ENCODE measurements at places on chromosomes 12 and 14.

DNA sequence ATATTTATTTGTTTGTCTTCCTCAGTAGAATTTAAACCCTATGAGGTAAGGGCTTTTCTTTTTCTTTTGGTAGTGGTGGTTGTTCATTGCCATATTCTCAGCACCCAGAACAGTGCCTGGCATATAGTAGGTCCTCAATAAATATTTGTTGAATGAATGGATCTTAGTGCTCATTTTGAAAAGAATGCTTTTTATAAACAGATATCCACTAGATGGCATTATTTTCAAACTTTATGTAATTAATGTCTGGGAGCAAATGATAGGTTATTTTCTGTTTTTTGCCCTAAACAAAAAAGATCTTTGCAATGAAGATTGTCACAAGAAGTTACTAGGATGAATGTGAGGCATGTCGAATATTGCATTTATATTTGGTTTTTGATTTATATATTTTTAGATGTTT is 64.1 kb downstream of the RAD51B start:
- no peak for DNase-seq

GRCh38 chr12:114371250-114371649 is 34.7 kb downstream of the TBX5 start:
- no peak for DNase-seq

- no peak for DNase-seq
Measured at GRCh38 chr14:32559590-32559989, 230.5 kb downstream of the AKAP6 start.

DNA sequence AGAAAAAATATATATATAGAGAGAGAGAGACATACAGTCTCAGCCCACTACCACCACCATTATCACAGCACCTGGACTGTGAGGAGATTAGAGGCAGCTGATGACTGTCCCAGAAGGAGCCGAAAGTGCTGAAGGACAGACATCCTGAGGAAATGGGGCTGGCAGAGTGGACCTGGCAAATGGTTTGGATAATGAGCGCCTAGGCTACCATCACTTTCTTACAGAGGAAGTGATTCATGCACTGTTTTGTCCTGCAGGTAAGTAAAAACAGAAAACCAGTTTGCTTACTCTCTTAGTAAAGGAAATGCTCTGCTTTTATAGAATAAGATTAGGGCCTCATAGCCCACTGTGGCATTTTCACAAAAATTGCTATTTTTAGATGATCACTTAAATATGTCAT is 28.6 kb upstream of the DNM1L start:
- no peak for DNase-seq

DNA sequence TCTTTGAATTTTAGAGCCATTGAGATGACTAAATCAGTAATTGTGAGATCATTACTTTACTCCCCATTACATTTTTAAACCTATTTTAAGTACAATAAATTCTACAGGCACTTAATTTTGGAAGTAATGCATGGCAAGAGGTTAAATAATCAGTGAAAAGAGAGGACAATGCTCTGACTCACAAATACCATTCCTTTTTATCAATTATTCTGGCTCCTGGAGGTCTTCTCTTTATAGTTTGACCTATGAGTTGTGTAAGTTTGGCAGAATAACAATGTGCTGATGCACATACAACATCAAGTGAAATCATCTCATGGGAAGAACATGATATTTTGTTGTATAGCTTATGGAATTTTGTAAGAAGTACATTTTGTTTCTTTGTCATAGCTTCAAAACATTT is 166.7 kb downstream of the TMTC3 start:
- DNase-seq, result no peak

GRCh38 chr14:64703395-64704142 is 655 bp upstream of the PLEKHG3 start:
- no peak for DNase-seq

- DNase-seq, result no peak
Measured at GRCh38 chr14:77327111-77327510, 6.3 kb downstream of the GSTZ1 start.

DNA sequence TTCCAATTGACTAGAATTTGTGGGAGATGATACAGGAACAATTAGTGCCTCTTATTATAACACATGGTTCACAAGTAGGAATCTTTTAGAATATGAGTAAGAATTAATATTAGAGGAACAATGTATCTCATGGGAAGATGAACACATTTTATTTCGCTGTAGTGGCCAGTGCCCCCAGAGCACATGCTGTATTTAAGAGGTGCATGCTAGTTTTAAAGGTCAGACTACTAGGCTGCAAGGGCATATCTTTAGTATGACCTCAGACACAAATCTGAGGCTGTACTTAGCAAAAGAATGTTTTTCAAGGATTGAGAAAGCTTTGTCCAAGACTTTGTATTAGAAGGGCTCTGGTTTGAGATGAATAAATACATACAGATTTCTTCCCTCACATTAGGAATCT is 586.9 kb downstream of the CCER1 start:
- DNase-seq, result no peak

DNA sequence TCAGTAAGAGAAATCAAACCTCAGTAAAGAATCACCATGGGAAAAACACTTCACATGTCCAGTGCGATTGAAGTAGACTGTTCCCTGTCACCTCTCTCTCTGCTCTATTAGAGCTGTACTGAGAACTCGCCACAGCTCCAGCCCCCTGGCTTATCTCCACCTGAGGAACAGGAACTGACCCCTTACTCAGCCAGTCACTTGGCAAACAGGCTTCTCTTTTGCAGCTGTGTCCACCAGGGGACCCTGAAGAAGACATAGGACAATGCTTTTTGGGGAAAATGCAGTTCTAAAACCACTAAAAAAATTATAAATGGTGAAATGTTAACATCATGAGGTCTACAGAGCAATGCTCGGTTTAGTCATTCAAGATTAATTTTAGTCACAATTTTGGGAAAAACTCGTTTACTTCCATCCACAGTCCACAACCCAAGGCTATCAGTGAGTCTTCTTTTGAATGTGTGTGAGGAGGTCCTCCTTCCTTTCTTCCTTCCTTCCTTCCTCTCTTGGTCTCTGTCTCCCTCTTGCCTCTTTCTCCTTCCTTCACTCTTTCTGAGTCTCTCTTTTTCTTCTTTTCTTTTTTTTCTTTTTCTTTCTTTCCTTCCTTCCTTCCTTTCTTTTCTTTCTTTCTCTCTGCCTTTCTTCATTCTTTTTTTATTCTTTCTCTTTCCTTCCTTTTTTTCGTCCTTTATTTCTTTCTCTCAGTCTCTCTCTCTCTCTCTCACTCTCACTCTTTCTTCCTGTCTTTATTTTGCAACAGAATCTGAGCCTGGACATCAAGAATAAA is 1189.5 kb upstream of the TMEM132C start:
- no peak for DNase-seq

DNA sequence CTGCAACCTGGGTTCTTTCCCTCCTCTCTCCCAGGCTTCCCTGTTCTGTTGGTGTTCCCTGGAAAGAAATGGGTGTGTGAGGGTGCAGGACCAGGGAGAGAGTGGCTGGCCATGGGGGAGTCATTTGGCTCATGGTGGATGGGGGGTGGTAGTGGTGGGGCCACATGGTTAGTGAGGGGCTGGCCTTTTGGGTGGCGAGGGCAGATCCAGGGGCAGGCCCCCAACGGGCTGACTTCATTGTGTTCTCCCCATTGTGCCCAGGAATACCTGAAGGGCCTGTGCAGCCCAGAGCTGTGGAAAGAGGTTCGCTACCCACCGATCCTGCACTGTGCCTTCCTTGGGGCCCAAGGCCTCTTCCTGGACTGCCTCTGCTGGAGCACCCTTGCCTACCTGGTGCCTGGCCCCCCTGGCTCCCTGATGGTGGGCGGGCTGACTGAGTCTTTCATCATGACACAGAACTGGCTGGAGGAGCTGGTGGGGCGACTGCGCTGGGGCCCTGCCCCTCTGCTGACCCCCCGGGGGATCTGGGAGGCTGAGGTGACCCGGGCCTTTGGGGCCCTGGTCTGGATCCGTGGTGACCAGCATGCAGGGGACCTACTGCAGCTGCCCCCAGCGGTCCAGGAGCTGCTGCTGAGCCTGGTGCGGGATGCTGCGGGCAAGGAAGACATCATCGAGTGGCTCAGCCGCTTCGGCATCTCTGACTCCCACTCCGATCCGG is 9.0 kb downstream of the NYNRIN start:
- no peak for DNase-seq

DNA sequence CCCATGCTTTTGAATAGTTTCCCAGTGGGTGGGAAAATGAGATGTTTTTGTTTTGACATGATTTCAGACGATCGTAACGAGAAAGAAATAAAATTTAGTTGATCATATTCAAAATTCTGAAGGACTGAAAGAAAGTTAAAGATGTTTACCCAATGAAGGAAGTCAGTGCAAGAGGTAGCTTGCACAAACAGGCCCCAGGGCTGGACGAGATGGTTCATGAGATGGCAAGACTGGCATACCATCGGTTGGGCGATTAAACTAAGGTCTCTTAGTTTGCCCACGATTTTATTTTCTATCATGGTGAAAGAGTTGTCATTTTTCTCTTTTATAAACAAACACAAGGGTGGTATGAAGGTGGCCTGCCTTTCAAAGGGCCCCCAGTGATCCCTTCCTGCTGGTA is 124.5 kb upstream of the TBX5 start:
- no peak for DNase-seq

DNA sequence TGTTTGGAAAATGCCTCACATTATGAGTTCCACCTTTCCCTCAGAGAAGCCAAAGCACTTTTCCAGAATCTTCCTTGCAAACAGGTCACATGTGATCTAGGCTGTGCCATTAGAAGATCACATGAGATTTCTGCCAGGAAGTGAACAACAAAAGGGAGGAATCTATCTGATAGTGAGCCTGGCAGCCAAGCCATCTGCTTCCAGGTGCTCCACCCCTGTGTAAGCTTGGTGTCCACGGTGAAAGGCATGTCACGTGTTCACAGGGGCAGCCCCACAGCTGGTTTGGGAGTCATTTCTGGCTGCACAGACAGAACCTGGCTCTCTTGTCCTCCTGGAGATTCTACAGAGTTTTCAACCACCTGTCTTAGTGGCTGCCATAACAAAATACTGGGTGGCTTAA is 3.5 kb upstream of the KSR2 start:
- no peak for DNase-seq

- DNase-seq, result no peak
Measured at GRCh38 chr14:106530031-106530422, 1003.6 kb downstream of the TMEM121 start.

GRCh38 chr12:62640910-62641448 is 174.4 kb downstream of the MON2 start:
- DNase-seq, result no peak

GRCh38 chr14:102264775-102265174 is 40.2 kb downstream of the MOK start:
- no peak for DNase-seq

- DNase-seq, result no peak
Measured at GRCh38 chr12:23236811-23237210, 611.8 kb downstream of the ETNK1 start.

DNA sequence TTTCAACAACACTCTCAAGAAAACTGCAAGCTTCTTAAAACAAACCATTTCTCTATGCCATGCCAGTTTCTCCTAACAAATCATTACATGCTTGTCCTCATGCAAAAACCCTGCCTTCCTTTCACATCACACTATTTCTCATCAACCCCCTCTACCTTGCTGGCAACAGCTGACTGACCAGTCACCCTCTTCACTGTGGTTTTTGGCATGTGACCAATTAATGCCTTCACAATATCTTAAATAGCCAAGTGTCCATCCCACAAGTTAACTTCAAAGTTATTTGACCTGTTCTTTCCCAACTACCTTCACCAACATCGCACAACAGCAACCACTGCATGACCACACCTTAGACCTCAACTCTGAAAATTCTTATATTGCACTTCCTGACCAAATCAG is 159.6 kb downstream of the CEP128 start:
- DNase-seq, result no peak

DNA sequence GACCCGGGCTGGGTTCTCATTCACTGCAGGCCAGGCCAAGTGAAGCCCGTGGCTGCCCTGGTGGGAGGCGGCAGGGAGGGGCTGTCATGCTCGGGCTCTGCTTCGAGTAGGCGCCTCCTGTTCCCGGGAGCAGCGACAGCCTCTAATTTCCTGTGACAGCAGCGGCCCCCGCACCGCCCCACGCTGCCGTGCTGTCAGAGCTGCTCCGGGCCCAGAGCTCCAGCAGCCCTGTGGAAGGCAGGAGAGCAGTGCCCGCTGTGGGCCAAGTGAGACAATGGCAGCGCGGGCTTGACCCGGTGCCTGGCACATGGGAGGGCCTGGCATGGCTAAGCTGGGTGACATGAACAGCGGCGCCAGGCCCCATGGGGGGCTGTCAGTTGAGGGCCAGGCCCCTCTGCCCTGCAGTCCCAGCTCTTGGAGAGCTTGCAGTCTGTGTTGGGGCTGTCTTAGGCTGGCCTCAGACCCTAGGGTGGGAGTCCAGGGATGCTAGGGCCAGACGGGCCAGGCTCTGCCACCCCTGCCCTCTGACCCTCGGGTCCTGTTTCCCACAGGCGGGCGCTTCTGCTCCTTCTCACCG is 5.1 kb downstream of the TRMT61A start:
- DNase-seq, result no peak

GRCh38 chr12:62512901-62513300 is 46.3 kb downstream of the MON2 start:
- DNase-seq, result no peak

GRCh38 chr14:34036319-34036766 is 85.5 kb upstream of the EGLN3 start:
- DNase-seq, result no peak

GRCh38 chr14:75636100-75636692 is 24.5 kb downstream of the ERG28 start:
- DNase-seq, result no peak

- DNase-seq, result no peak
Measured at GRCh38 chr12:128639089-128639488, 184.7 kb downstream of the SLC15A4 start.

DNA sequence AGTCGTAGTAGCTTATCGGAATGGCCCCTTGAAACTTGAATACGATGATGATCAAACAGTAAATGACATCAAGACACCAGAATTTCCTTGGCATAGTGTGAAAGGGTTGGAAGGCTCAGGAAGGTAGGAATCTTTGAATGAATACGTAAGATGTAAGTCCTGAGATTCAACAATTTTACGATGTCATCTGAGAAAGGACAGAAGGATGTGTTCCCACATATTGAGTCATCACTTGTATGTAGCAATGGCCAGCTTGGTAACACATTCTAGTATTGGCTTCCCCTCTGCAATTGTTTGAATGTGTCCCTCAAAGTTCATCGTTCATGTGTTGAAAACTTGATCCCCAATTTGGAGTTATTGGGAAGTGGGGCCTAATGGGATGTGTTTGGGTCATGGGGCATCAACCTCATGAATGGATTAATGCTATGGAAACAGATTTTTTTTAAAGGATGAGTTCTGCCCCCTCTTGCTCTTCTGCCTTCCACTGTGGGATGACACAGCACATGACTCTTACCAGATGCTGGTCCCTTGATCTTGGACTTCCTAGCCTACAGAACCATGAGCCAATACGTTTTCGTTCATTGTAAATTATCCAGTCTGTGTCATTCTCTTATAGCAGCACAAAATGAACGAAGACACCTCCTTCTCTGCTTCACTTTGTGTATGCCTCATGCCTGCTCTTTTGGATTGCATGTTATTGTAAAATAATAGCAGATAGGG is 284.6 kb downstream of the BCAT1 start:
- DNase-seq, result no peak

GRCh38 chr12:56288705-56289387 is 11.3 kb downstream of the CS start:
- DNase-seq, result no peak

DNA sequence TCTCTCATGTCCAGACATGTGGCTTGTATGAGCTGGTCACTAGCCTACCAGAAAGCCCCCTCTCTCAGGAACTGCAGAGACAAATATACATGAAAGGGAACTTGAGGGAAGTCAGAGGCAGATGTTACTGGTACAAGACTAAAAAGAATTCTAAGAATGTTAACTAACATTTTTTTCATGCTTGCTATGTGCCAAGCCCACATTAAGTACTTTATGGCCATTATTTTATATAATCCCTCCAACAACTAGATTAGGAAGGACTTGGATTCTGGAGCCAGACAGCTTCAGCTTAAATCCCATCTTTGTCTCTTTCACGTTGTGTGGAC is 24.6 kb downstream of the TTC9 start:
- DNase-seq, result no peak
